ENCODE measurements at places on chromosomes 11 and 22. TPM values are rescaled to one million over a fixed set of nuclear protein-coding genes. Genes with fewer than 3 reads are reported as not detected.

DNA sequence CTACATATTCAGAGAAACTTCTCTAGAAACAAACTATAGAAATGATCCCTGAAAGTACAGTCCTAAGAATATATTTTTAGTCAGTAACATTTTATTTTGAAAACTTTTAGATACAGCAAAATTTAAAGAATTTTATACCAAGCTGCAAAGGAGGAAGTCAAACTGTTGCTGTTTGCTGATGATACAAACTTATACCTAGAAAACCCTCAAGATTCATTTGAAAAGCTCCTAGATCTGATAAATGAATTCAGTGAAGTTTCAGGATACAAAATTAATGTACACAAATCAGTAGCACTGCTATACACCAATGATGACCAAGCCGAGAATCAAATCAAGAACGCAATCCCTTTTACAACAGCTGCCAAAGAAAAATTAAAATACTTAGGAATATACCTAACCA is 10.1 kb downstream of the ZBTB44 start:
- DNase-seq = no peak

DNA sequence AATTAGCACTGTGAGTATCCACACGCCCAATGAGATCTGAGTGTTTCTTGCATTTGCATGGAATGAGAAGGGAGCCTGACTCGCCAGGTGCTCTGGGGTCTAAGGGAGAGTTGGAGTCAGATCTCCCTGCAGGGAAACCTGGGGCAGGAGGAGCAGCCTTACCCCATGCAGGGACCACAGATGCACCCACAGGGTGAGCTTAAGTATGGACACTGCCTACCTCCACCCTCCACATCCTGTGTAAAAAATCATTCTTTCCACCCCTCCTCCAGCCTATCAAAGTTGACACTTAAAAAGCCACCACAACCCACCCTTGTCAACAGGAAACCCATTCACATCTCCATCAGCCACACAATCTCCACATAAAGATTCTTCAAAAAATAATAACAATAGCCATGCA is 67.0 kb upstream of the IGLL5 start:
- no peak for DNase-seq

GRCh38 chr22:38744981-38745380 is 10.8 kb downstream of the SUN2 start:
- DNase-seq = peak; percentile 23

DNA sequence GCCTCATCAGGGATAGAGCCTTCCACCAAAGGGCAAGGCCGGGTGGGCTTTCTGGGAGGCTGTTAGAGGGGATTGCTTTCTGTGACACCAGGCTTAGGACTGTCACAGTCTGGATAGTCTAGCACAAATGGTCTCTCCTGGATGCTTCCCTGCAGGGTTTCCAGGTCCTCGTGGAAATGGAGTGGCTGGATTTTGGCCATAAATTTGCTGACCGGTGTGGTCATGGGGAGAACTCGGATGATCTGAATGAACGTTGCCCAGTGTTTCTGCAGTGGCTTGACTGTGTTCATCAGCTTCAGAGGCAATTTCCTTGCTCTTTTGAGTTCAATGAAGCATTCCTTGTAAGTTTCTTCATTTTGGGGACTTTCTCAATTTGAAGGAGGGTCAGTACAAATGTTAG is 67.1 kb upstream of the HORMAD2 start:
- DNase-seq = no peak

APOA5 gene
- total RNA-seq = not detected

FXYD6 gene
- total RNA-seq = 35.4 TPM

TRIM49 gene
- not detected for total RNA-seq

- DNase-seq = no peak
Observed at GRCh38 chr11:112481893-112482292, 221.2 kb upstream of the PLET1 start.

KRTAP5-10 gene
- not detected for total RNA-seq

PTPRCAP gene
- 2.0 TPM for total RNA-seq

- DNase-seq = no peak
Observed at GRCh38 chr11:101082813-101083212, 46.8 kb downstream of the PGR start.

DNA sequence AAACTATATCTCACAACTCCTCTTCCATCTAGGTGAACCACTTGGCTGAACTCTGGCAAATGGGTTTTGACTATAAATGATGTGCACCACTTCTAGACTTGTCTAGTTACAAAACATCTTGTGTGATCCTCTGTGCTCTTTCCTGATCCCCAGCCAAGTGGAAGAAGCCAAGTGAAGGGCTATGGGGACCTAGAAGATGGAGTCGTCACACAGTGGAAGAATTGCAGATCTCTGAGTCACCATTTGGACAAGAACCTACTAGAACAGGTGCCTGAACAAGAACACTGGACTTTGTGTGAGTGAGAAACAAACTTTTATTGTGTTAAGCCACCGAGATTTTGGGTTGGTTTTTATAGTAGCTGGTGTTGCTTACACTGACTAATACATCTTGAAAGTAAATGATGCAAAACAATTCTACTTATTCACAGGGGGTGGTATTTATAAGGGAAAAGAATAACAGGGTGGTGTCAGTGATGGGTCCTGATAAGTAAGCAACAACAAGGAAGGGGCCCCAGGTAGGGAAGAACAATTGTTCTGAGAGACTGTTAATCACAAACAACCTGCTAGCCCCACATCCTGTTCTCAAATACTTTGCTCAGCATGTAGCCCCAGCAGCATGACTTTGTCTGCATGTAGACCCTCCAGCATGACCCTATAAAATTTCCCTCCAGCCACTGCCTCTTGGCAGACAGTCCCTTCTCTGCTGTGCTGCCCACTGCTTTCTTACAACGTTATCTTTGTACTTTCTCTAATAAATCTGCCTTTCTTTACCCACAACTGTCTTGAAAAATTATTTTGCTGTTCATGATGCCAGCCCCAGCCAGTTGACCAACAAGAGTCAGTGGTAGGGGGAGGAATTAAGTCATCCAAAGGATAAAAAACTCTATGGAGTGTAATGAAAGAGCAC is 280.7 kb upstream of the PLET1 start:
- DNase-seq = no peak

- no peak for DNase-seq
Observed at GRCh38 chr11:59000003-59000402, 60.7 kb downstream of the GLYATL1 start.

CALCA gene
- total RNA-seq = not detected

GDPD4 gene
- total RNA-seq = not detected

DNA sequence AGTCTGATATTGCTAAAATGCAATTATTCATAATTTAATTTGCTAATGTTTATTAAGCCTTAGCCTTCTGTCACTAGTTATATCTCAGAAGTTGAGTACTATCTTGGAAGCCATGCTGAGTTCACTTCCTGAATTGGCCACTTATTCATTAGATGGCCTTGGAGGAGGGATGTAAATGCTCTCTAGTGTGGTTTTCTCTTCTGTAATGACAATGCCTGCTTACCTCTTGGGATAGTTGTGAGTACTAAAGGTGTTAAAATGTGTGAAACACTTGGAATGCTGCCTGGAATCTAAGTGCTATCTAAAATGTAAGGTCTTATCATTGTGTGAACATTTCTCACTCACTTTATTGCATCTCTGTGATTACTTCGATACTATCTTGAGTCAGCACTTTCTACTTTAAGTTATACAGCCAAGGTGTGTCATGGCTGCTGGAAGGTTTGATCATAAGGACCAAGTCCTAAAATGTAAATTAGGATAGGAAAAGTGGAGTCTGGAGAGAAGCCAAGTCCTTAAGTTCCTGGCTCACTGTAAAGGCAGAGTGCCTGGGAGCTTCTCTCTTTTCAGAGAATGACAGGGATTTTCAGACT is 12.4 kb downstream of the GLYATL2 start:
- DNase-seq = no peak

- DNase-seq = no peak
Observed at GRCh38 chr11:123082977-123083376, 21.0 kb upstream of the HSPA8 start.

DNA sequence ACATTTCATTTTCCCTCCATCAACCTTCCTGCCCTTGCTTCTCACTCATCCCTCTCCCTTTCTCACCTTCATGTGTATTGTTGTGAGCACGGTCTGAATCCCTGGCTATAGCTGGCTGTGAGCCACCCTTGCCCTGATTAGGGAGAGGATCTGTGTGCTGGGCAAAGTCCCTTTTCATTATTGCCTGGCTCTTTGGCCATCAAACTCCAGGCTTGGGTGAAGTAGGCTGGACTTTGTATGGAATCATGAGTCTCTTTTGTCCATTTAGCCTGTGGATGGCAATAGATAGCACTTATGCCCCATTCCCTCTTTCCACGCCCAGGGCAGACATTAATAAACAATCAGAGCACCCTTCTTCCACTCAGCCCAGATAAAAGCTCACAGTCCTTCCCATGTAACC is 6.7 kb downstream of the MYO18B start:
- no peak for DNase-seq

DNA sequence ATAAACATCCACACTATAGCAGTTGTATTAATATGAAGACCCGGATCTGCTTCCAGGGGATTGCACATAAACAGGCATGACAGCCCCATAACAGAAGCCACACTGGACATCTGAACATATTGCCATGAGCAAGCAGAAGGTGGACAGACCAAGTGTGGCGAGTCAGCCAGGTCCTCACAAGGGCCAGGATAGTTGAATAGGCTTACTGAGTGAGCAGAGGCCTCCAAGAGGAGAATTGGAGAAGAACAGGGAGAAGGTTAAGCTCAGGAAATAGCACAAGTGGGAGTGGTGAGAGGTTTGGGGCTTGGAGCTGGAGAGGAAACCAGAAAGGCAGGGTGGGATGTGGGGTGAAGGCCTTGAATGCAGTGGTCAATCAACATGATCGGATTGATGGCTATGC is 10.8 kb downstream of the SLC35C1 start:
- DNase-seq = no peak

GRCh38 chr11:69449320-69450063 is 32.0 kb upstream of the LINC01488 start:
- DNase-seq = peak; percentile 82

GRCh38 chr11:1555713-1556153 is 16.3 kb downstream of the DUSP8 start:
- no peak for DNase-seq

GRCh38 chr11:85912414-85912813 is 57.2 kb downstream of the CCDC83 start:
- no peak for DNase-seq

GRCh38 chr22:30150212-30150611 is 69.9 kb downstream of the HORMAD2 start:
- DNase-seq = no peak

DNA sequence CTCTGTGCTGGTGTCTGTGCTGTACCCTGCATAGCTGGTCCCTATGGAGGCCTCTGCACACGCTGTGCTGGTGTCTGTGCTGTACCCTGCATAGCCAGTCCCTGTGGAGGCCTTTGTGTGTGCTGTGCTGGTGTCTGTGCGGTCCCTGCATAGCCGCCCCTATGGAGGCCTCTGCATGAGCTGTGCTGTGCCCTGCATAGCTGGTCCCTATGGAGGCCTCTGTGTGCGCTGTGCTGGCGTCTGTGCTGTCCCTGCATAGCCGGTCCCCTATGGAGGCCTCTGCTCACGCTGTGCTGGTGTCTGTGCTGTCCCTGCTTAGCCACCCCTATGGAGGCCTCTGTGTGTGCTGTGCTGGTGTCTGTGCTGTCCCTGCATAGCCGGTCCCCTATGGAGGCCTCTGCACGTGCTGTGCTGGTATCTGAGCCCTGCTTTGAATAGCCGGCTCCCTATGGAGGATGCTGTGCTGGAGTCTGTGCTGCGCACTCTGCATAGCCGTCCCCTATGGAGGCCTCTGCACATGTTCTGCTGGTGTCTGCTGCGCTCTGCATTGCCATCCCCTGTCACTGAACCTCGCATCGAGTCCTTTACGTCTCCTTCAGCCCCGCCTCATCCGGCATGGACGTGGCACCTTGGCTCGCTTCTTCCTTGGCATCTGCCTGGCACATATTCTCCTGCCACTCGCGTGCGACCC is 6.2 kb downstream of the NADSYN1 start:
- DNase-seq = no peak

SHANK2 gene
- 0.32 TPM for total RNA-seq

DNA sequence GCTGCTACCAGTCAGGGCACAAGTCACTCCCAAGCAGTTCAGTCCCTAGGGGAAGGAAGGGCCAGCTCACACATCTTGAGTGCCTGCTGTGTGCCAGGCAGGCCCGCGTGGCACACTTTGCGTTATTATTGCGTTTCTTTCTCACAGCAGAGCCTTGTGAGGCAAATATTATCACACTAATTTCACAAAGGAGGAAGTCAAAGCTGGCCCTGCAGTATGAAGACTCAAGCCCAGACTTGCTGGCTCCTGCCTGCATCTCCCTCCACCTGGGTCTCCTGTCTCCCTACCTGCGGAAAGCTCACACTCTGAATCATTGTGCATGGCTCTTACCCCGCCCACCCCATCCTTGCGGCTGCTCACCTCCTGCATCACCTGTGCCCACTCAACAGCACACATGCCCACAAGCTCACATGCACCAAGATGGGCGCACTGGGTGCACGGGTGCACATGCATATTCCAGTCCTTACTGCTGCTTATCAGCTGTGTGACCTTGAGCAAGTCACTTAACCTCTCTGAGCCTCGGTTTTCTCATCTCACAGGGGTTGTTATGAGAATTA is 31.7 kb upstream of the P2RY2 start:
- DNase-seq = no peak

- peak; percentile 76 for DNase-seq
Observed at GRCh38 chr11:68040101-68040956, 1.5 kb downstream of the TCIRG1 start.

- no peak for DNase-seq
Observed at GRCh38 chr11:84819537-84819936, 807.6 kb downstream of the DLG2 start.

GRCh38 chr11:126968915-126969314 is 31.7 kb downstream of the KIRREL3 start:
- DNase-seq = no peak

GRCh38 chr11:77400271-77400670 is 73.6 kb downstream of the PAK1 start:
- no peak for DNase-seq

- no peak for DNase-seq
Observed at GRCh38 chr11:76707293-76707825, 36.8 kb upstream of the LRRC32 start.

DNA sequence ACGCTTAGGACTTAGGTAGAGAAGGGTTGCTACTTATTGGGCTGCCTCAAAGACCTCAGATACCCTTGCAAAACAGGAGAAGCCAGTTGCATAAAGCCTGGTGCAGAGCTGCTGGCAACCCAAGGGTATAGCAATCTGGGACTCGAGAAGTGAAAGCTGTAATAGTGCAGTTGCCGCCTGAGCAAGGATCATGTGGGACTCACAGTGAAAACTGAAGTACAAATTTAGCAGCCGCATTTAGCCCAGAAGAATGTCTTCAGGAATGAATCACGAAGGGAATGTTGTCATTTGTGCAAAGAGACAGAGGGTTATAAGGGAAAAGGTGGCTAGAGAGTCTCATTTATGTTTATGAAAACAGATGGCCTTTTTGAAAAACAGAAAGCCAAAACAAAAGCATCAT is 267.2 kb downstream of the TENM4 start:
- no peak for DNase-seq
